ENCODE measurements at places on chromosomes 13 and 19. TPM values are rescaled to one million over a fixed set of nuclear protein-coding genes. Genes with fewer than 3 reads are reported as not detected.

Gene ERICH4
- polyA plus RNA-seq, result 1.4 TPM

Gene FFAR3
- polyA plus RNA-seq, result not detected

GRCh38 chr13:63636316-63636993, 2220.8 kb upstream of the PCDH20 start:
- no peak for DNase-seq

GRCh38 chr19:28934631-28935030, 278.3 kb downstream of the UQCRFS1 start:
- DNase-seq, result no peak

DNA sequence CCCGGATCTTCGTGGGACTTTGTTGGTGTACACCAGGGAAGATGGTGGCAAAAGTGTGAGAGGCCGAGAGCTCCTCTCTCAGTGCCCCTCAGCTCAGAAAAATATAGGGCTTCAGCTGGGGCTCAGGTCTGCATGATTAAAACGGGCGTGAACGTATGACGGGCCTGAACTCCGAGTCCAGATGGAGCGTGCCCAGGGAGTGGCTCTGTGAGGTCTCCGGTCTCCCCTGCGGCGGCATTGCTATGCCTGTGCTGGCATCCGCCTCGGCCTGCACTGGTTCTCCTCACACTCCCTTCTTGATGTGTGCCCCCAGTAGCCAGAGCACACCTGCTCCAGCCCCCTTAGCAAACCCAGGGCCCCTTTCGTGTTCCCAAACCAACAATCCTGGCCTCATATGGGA, 82.0 kb downstream of the TEX29 start:
- DNase-seq, result no peak

- peak; percentile 6 for DNase-seq
These were observed 25.0 kb upstream of the TNFSF11 start for GRCh38 chr13:42548731-42549551.

DNA sequence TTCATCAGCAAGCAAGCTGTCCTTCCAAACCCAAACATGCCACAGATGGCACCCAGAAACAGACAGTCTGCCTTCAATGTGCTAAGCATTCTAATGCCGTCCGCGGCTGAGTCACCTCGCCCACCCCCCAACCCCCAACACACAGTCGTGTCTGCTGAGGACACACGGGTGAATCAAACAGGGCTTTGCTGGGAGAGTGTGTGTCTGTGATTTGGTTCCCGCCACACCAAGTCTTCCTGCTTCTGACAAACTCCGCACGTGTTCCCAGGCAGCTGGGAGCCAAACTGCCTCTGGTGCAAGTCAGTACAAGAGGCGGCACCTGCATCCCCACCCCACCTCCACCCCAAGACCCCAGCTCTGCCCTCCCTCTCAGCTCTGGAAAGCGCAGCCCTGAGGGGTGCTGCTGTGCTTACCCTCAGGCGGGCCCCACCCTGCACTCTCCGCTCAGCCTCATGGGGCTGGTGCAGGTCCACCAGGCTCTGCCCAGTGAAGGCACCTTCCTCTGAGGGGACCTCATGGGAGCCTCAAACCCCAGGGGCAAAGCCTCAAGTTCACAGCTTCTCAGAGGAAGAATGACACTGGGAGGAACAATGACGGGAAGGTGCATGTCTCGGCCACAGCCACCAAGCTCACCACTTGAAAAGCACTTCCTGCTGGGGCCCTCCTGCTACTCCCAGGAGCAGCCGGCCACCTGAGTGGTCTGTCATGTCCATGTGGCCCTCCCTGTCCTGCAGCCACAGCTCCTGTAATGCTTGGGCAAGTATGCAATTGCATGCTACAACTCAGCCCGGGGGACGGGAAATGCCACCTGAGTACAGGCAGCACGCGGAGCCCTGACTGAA, 15.0 kb upstream of the SLC35E1 start:
- no peak for DNase-seq

DNA sequence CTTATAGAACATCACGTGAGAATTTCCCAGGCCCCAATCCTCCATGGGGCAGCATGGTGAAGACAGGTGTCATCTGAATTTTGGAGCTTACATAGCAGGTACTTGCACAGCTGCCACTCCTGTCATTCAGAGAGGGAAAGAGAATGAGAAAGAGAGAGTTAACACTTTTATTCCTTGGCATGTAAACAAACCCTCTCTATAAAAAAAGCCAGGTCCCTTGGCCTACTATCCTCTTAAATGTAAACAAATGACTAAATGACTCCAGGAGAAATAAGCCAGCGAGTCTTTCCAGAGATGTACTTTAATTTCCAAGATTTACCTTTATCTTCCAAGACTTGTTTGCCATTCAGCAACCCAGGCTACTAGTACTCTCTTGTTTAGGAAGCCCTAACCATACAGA, 195.3 kb upstream of the HTR2A start:
- DNase-seq, result no peak

- DNase-seq, result no peak
These were observed 170.4 kb upstream of the UBL3 start for GRCh38 chr13:30020726-30021312.

GRCh38 chr13:60032851-60033250, 130.9 kb downstream of the DIAPH3 start:
- no peak for DNase-seq

- DNase-seq, result no peak
These were observed 34.0 kb downstream of the GPC6 start for GRCh38 chr13:93260591-93260990.

Data from left renal cortex interstitium (tissue), 4 donors.